ENCODE measurements at places on chromosomes 13 and 19. TPM values are rescaled to one million over a fixed set of nuclear protein-coding genes. Genes with fewer than 3 reads are reported as not detected.

The IZUMO2 gene
- total RNA-seq: not detected

The ACER1 gene
- total RNA-seq: not detected

The ZNF865 gene
- total RNA-seq: 0.69 TPM

The ANGPTL8 gene
- not detected for total RNA-seq

The PPM1N gene
- not detected for total RNA-seq

The KLK14 gene
- not detected for total RNA-seq

The KLF2 gene
- total RNA-seq: 4.4 TPM

The ZNF816 gene
- 3.3 TPM for total RNA-seq

The SLC5A5 gene
- not detected for total RNA-seq

The C19orf81 gene
- 0.33 TPM for total RNA-seq

The FBXO27 gene
- 0.82 TPM for total RNA-seq

The TSSK6 gene
- not detected for total RNA-seq

The RBM26 gene
- total RNA-seq: 22.7 TPM

The B3GLCT gene
- 12.5 TPM for total RNA-seq

The CD209 gene
- total RNA-seq: not detected

The ZSCAN4 gene
- not detected for total RNA-seq

Measured in MG63 (cell line).